ENCODE measurements at places on chromosomes 16 and 17. TPM values are rescaled to one million over a fixed set of nuclear protein-coding genes. Genes with fewer than 3 reads are reported as not detected.

GRCh38 chr16:48526058-48526957, 83.7 kb downstream of the N4BP1 start:
- DNase-seq = no peak

- DNase-seq = no peak
Measured at GRCh38 chr17:29586676-29587469, 2.6 kb downstream of the GIT1 start.

DNA sequence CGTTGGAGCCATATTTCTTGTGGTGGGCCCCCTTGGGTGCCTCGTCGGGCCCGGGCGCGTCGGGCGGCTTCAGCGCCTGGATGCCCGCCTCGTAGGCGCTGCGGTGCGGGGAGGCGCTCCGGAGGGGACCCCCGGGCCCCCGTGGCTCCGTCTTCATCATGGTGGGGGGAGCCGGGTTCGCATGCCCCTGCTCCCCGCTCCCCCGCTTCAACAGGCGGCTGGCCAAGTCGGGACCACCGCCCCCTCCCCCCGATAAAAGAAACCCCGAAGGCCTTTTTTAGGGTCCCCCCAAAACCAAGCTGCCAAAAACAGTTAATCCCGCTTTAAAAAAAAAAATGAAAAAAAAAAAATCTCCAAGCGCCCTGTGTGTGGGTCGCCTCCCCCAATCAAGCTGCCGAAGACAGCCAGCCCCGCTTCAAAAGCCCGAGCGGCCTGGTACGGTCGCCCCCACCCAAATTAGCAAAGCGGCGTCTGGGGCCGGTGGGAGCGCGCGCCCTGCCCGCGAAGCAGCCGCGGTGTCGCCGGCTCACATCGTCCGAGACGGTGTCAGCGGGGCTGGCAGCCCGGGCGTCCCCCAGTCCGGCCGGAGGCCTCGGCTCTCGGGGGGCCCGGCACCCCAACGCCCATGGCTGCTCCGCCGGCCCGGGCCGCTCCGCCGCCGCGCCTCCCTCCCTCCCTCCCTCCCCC, at the start of gene PPP1R9B:
TSS of gene PPP1R9B (minus strand) at position 324 of the 687 bp plus-strand sequence. CDS start at position 160, 164 bp downstream.
- DNase-seq = no peak

- no peak for DNase-seq
Measured at GRCh38 chr17:33039874-33040273, 48.2 kb downstream of the SPACA3 start.

DNA sequence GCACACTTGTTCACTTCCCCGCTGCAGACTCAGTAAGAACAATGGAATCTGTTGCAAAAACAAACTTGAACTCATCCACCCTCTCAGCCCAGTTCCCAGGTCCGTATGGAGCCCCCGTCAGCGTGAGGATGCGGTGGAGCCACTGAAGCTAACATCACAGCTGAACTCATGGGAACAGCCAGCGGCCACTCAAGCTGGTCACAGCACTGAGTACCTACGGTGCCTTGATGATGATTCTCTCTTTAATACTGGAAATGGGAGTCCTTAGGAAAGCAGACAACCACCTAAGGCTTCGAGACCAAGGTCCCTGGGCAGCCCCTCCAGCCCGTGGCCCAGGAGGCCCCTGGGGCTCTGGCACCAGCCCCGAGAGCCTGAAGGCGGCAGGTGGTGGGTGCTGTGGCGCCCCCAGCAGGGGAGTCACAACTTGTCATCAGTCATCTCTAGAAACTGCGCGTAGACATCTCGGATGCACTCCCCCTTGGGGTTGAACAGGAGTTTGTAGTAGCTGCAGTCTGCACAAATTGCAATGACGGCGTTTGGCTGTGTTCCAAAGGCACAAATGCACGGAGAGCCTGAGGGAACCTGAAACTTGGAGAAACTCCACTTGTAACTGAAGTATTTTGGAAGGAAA, 31.0 kb upstream of the RHOT1 start:
- peak; percentile 62 for DNase-seq

Gene TXNL4B
- 7.8 TPM for total RNA-seq

DNA sequence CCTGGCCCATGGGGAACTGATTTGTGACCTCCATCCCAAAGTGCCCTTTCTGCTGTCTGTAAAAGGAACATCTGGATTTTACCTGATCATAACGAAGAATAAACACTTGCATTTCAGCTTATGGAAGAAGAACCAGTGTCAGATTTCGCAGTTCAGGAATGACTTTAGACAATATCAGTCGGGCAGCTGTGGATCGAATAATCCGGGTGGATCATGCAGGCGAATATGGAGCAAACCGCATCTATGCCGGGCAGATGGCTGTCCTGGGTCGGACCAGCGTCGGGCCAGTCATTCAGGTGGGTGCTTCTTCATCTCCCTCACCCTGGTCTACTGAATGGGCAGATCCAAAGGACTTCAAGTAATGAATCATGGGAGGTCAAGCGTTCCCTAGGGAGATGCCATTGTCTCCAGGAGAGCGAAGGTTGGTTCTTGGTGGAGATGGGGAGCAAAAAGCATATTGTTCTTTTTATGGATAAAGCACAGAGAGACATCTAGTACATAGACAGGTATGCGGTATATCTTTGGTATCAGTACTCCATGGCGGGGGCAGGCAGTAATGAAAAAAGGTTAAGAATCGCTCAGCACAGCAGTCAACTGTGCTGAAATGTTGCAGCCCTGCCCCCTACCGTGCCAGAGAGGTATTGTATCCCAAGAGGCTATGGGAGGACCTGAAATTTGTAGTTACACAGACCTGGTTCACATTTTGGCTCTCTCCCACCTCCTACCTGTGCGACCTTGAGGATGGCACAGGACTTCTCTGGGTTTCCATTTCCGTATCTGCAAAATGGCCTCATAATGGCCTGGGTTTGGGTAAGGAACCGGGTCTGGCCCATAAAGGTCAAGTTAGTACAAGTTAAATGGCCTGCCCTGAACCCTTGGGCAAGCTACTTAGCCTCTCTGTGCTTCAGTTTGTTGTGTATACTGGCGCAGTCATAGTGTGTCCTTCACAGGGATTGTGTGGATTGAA, 4.7 kb downstream of the COQ7 start:
- DNase-seq = peak; percentile 45

DNA sequence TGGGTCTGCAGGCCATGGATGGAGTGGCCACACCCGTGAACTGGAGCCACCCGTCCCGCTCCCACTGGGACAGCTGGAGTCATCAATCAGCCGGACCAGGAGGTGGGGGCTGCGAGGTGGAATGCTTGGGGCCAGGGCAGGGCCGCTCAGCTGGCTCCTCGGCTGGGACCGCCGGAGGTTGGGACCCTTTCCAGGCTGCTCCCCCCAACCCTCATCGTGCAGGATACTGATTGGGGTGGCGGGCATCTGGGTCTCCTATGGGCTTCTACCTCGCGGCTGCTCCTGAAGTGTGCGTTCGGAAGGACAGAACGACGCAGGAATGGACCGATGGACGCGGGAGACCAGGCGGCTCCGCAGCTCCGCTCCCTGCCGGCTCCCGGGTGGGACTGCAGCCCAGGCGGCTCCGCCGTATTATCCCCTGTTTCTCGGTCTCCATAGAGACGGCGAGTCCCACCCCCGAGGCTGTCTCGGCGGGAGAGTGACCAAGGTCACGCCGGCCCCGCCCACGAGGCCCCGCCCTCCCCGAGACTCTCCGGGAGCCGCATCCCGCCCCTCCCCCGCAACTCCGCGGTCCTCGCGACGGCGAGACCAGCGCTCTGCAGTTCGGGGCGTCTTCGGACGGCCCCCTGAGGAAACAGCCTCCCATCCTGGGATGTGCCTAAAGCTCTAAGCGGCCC, at the start of gene TPPP3:
TSS of gene TPPP3 (minus strand) at position 388 of the 677 bp plus-strand sequence. CDS start 2,387 bp downstream, outside the sequence.
- DNase-seq = peak; percentile 95

Gene KIFC3
- total RNA-seq = 37.1 TPM

- no peak for DNase-seq
Measured at GRCh38 chr16:52676959-52677358, 130.0 kb upstream of the TOX3 start.

Gene GSDMA
- 1.3 TPM for total RNA-seq

DNA sequence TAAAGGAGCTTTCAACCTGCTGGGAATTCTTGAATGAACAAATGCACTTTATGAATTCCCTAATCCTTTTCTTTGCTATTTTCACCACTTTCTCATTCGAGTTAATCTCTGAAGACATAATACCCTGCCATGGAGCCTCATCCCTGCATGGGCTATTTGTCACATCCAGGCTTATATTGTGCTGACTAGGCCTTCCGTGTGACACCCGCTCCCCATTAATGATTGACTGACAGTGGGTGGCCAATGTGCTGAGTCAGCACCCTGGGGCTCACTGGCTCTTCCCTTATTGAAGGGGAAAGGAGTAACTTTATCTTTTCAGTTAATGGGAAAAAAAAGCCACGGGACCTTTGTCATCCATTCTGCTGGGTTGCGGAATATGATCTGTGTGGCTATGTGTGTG, 1024.8 kb upstream of the EEF2KMT start:
- DNase-seq = no peak

GRCh38 chr17:2054512-2055291, at the start of gene HIC1:
TSS of gene HIC1 (plus strand) at chr17:2055103. CDS start at chr17:2056691, 1,588 bp downstream.
- peak; percentile 85 for DNase-seq

DNA sequence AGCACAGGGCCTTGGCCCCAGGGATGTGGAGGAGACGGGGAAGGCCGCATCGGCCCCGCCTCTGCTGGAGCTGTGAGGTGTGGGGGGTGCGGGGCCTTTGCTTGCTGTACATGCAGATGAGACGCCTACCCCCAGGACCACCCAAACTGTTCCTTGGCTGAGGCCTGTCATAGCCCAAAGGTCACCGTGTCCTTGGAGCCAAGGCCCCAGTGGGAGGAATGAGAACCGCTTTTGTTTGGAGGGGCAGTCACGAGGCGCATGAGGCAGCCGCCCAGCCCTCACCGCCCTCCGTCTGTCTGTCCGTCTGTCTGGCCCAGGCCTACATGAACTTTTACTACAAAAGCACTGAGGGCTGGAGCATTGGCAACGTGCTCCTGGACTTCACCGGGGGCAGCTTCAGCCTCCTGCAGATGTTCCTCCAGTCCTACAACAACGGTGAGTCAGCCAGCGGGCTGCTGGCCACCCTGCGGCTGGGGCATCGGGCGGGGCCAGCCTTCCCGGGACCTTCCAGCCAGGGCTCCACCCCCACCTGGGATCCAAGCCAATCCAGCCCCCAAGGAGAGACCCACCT, 8.8 kb downstream of the TAX1BP3 start:
- DNase-seq = peak; percentile 84

GRCh38 chr16:75019007-75019406, 20.2 kb downstream of the ZNRF1 start:
- no peak for DNase-seq

Gene WNT3
- 2.1 TPM for total RNA-seq

DNA sequence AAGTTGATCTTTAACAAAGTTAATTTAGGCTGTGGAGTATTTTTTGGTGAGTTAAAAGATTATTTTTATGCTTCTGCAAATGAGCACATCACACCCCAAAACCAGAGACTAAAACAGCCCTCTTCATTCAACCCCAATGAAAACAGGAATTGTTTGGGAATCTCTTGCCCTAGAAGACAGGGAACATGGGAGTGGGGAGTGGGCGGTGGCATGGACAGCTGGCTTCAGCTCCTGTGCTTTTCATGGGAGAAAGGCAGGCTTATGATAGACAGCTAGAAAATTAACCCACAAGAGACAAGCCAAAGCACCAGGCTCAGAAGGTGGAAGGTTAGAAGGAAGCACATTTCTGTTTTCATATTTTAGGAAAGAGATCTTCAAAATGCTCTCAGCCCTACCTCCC, 19.2 kb downstream of the GRIN2A start:
- DNase-seq = no peak

GRCh38 chr17:74786431-74787055, 10.4 kb upstream of the NAT9 start:
- no peak for DNase-seq

DNA sequence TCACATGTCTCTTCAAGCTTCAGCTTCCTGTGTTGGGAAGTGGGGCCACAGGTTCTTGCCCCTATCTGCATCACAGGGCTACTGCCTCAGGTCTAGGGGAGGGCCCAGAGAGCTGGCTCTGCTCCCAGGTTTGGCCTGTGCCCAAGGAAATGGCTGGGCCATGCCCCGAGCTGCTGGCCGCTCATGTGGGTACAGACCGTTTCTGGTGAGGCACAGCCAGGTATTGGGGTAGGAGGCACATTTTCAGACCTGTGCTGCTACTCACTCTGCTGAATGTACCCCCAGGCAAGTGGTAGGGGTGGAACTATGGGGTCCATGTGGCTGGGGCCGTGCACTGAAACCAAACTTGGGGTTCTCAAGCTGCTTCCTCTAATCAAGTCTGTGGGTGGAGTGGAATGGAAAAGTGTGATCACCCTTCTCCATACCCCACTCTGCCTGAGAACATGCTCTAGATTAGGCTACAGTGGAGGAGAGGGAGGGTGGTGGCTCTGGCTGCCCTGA, 4.6 kb downstream of the GAS2L2 start:
- DNase-seq = no peak

GRCh38 chr17:66717641-66718058, 117.3 kb upstream of the CACNG5 start:
- DNase-seq = no peak

- DNase-seq = no peak
Measured at GRCh38 chr16:67296420-67296819, 17.1 kb downstream of the PLEKHG4 start.

- DNase-seq = no peak
Measured at GRCh38 chr16:1633310-1633709, 21.1 kb downstream of the CRAMP1 start.

Gene TSNAXIP1
- 0.74 TPM for total RNA-seq

Gene GDPD3
- total RNA-seq = 2.6 TPM

Measured in left cardiac atrium (tissue), 4 donors.